ENCODE measurements at places on chromosomes 4 and X.

DNA sequence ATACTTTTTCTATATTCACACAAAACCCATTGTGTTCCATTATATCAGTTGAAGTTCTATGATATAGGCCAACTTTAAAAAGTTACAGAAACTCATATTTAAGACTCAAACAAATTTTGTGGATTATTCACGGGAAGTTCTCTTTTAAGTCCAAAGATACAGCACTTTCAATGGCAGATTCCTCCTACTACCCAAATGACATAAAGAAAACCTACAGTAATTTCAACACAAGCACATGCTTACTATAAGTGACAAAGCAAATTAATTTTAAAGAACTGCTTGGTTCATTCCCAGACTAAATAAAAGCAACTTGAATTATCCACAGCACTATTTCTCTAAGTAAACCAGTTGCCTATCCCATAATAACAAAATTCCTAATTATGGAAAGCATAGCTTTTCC, 4.1 kb downstream of the PPA2 start:
- DNase-seq: no peak

GRCh38 chr4:89609756-89610155, 227.2 kb downstream of the SNCA start:
- no peak for DNase-seq

GRCh38 chrX:2578864-2579263, 78.1 kb upstream of the DHRSX start:
- no peak for DNase-seq

- no peak for DNase-seq
Measured at GRCh38 chrX:44099366-44099765, 126.2 kb upstream of the NDP start.

DNA sequence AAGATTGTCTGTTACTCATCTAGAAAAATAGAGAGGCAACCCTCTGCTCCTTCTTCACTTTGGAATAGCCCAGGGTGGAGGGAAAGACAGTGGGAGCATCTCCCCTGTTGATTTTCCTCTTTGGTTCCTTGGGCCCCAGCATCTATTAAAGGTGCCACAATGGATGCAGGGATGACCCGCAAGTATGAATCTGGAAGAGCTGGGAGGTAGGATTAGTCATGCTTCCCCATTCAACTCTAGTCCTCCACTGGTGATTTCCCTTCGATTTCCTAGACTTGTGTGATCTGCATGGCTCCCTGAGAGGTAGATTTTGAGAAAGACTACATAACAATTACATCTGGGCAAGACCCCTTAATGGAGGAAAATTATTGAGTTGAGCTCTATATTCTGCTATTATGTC, 127.8 kb downstream of the MAGEE1 start:
- no peak for DNase-seq

DNA sequence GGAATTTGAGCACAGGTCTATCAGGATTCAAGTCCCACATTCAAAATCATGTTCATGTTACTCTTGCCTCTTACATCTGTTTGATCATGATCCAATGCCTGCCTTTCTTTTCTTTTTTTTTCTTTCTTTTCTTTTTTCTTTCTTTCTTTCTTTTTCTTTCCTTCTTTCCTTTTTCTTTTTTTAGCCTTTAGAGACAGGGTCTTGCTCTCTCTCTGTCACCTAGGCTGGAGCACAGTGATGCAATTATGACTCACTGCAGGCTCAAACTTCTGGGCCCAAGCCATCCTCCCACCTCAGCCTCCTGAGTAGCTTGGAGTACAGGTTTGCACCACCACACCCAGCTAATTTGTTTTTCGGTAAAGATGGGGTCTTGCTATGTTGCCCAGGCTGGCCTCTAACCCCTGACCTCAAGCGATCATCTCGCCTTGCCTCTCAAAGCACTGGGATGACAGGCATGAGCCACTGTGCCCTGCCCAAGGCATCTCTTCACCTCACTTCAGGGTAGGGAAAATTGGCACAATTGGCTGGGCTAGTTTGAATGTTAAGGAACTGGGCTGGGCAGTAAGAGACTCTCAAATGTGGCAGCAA, 359.2 kb downstream of the FBXW7 start:
- DNase-seq: no peak

GRCh38 chr4:113101669-113102068, 52.2 kb downstream of the ANK2 start:
- no peak for DNase-seq

GRCh38 chr4:41456559-41457101, 81.3 kb upstream of the LIMCH1 start:
- no peak for DNase-seq

DNA sequence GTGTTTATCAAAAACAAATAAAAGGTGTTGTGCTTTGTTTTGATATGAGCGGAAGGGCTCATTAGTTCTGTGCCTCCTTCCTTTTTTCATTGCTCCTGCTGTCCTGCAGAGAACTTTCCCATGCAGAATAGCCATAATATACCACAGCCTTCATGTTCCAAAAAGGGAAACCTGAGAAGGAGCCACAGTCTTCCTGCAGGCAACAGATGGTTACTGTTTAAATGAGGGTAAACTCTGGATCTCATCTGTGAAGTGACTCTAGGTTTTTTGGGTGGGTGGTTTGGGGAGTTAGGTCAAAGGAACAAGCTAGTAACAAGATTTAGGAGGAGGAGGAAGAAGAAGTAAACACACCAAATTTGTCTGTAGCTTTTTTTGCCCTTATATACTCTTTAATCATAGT, 131.8 kb downstream of the BMPR1B start:
- DNase-seq: no peak

- DNase-seq: no peak
Measured at GRCh38 chr4:35673137-35673536, 571.2 kb downstream of the ARAP2 start.

GRCh38 chr4:82099928-82100579, 273.7 kb downstream of the HNRNPD start:
- DNase-seq: no peak

DNA sequence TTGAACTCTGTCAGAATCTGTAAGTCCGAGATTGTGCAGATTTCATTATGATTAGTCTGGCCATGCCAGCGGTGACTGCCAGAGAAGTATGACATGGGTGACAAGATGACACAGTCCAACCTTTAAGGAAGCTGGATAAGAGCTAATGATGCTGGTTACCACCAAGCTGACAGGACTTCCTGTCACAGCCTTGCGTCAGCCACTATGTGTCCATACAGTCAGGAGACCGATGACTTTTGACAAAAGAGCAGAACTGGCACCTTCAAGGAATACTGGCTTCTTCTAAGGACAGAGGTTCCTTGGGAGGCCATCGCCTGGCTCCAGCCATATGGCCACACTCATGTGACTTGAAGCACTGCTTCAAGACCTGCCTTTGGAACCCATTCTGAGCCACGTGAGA, 67.2 kb upstream of the TFDP3 start:
- no peak for DNase-seq

DNA sequence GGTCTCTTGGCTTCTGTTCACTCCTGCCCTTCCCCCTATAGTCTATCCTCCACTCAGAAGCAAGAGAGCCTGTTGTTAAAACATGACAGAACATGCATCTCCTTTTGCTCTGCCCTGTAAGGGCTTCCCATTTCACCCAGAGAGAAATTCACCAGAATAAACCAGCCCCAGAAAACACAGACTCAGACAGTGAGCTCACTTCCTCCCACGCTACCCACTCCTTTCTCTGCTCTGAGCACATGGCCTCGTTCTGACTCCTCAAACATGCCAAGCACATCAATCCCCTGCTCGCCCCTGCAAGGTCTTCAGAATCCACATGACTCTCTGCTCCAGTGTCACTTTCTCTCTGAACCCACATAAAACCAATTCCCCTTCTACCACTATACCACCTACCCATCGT, 50.4 kb downstream of the MID1 start:
- DNase-seq: no peak

DNA sequence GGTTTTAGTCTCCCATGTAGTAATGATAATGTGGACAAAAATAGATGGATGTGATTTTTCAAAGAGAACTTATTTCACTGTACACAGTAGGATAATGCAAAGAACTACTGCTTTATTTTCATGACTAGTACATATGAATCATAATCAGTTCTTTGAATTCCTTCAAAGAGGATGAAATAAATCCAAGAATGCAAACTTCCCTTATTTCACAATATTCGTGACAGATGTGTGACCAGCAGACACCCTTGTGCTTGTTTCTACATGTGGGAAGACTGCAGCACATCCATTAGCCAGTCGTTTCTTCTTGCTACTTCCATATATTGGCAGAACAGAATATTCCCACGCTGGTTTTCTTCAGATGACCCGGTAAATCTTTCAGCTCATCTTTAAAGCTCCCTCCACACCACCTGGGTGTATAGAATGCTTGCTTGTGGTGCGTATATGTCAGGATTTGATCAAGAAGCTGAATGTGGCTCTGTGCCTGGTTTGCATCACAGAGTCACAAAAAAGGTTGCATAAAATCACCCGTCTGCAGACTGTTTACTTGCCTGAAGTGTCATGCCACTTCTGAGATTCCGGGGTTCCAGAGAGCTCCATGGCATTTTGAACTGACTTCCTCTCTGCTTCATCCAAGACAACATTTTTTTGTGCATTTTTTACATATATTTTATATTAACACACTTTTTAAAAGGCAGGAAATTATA, 47.7 kb upstream of the FAT4 start:
- DNase-seq: no peak

GRCh38 chr4:38330321-38330720, 333.7 kb upstream of the KLF3 start:
- no peak for DNase-seq

DNA sequence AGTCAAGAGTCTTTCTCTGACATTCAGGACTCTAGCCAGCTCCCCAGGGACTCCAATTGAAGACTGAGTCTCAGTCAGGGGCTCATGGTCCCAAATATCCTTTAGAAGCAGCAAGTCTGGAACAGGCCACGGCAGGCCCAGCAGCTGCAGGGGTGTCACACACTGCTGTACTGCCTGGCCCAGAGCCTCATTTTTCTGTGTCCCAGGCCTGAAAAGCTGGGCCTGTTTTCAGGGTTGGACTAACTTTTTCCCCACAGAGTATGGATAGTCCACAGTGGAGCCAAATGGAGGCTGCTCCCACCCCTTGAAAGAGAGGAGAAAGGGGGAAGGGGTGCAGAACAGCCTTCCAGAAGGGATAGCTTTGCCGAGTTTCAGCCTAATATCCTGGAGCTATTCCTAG, 146.8 kb upstream of the NALF2 start:
- no peak for DNase-seq

DNA sequence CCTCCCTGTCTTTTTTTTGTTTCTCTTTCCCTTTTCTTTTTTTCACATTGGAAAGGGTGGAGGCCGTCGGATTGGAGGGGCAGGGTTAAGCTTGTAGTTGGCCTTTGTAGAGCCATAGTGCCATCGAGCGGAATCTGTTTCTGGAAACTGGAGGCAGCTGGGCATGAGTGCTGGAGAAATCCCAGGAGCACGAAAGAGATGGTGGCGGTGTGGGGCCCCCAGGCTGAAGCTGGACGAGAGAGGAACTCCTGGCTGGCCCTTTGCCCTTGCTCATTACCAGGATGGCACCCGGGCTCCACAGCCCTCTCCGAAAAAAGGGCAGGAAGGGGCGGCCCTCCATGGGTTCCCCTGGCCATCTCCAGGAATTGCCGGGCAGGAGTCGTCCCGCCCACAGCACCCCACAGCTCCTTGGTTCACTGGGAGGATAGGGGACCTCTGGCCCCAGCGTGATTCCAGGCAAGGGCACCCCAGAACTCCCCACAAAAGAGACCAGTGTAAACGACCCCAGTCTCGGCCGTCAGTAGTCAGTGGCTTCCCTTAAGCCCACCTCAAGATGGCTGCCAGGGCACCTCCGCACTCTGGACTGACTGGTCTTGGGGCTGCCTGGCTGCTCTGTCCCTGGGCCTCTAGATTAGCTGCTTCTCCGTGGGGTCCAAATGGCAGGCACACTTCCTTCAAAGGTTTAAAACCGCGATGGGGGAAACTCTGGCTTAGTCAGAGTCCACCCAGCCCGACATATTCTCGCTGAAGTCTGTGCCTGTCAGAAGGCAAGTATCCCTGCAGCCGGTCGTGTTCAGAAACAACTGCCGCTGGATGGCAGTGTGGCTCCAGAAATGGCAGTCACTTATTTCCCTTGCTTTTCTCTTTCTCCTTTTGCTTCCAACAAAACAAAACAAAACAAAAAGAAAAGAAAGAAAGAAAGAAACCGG, 74.1 kb downstream of the NBDY start:
- peak; percentile 61 for DNase-seq

GRCh38 chr4:124631760-124632159, 80.8 kb downstream of the ANKRD50 start:
- no peak for DNase-seq

DNA sequence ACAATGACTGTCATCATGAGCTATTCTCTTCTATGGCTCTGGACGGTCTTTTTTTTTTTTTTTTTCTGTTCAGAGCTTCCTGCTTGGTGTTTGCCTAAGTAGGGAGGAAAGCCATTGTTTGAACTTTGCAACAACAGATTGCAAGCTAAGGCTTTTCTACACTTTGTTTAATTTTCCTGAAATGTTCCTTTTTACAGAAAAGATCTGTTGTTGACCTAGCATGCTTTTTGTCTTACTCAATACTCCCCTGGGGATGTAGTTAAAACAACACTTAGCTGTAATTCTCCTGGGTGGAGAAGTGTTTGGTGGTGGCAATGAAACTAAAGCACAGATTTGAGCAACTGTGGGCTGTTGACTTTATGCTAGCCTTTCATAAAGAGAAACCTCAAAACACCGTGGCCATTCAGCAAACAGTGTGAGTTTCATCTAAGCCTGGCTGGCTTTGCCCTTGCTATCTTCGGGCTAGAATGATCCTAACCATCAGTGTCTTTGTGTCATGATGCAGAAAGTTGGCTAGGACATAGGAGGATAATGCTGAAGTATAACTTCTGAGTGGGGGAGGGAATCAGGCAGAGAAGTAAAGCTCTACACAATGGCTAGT, 110.5 kb downstream of the ANXA3 start:
- no peak for DNase-seq

GRCh38 chr4:159416073-159416472, 313.2 kb downstream of the RAPGEF2 start:
- DNase-seq: no peak

GRCh38 chrX:41336447-41336846, 2.5 kb downstream of the DDX3X start:
- no peak for DNase-seq

- no peak for DNase-seq
Measured at GRCh38 chr4:180057299-180057721, 2185.9 kb upstream of the TENM3 start.

DNA sequence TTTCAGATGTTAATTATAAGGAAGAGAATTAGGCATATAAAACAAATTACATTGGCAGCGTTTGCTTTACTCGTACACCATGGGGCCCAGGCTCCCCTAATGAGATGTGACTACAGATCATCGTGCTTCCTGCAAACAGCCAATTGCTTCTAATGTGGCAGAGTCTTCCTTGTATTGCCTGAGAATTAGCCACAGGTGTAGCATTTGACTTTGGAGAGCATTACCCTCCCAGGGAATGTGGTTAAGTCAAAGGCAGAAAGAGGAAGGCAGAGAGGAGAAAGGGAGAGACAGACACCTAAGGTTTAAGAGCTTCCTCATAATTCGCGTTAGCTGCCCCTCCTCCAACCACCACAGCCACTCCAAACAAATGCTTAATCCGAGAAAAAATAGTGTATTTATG, 97.0 kb downstream of the MID1IP1 start:
- no peak for DNase-seq

DNA sequence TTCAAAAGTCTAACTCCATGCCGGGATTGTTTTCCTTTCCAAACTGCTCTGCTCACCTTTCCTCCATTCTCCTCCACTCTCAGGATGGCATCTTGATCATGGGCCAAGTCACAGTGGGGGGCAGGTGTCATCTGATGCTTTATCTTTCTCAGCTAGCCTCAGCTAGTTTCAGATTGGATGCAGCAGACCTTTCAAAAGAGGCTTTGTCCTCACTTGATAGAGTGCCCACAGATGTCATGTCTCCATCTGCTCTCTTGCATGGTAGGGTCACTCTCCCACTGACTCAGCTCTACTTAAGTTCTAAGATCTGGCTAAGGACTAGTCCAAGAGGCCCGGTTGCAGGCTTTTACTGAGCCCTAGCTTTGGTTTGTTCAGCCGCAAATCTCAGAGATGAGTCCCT, 341.8 kb upstream of the GALNT7 start:
- DNase-seq: no peak
